ENCODE measurements at places on chromosomes 12 and 14.

DNA sequence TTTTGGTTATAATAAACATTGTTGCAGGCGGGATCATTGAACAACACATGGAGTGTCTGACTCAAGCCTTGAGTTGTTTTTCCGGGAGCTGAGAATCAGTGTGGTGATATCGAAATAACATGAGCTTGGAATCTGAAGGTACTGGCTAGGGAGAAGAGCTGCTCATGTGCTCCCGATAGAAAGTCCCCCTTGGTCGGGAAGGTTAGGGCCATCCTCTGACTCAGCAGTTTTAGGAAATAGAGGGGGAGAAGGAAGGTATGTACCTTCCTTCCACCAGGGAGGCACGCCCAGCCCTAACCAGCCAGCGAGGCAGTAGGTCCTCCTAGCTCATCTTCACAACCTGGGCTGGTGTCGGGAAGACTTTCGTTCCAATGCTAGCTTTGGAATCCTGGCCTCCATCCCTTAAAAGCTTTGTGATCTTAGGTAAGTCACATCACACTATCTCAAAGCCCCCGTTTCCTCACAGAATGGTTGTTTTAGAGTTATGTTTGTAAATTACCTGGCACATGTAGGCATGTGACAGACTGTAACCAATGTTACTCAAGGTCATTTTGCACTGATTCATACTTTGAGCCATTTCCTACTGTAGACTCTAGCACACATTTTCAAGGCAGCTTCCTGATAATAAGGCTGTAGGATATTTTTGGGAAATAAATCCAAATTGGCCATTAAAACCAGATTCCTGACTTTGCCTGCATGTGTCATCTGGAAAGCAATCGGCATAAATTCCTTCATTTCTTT is 1.9 kb upstream of the RAB35 start:
- no peak for DNase-seq

DNA sequence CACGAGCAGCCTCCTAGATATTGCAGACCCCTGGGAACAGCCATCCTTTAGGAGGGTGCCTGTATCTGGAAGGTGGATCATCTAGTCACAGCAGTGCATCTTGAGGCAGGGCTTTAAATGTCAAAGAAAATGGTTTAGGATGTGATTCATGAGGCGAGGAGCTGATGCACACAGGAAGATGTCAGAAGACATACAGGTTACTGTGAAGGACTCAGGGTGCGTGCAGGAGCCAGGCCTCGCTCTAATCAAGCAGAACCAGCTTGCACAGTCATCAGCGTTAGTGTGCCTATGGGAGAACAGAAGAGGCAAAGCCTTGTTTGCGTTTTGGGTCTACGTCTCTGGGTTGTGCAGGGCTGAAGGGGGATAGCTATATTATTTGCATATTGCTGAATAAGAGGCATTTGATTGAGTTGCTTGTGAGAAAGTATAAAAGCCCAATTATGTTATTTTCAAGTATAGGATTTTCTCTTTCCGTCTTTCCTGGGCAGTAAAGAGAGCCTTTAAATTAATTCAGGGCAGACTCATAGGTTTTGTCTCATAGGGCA is 77.3 kb upstream of the RPH3A start:
- DNase-seq: no peak

GRCh38 chr14:38389681-38390080 is 133.8 kb upstream of the CLEC14A start:
- no peak for DNase-seq

GRCh38 chr14:93271111-93271510 is 61.7 kb downstream of the BTBD7 start:
- no peak for DNase-seq

GRCh38 chr12:104420868-104421267 is 35.9 kb upstream of the CHST11 start:
- DNase-seq: no peak

DNA sequence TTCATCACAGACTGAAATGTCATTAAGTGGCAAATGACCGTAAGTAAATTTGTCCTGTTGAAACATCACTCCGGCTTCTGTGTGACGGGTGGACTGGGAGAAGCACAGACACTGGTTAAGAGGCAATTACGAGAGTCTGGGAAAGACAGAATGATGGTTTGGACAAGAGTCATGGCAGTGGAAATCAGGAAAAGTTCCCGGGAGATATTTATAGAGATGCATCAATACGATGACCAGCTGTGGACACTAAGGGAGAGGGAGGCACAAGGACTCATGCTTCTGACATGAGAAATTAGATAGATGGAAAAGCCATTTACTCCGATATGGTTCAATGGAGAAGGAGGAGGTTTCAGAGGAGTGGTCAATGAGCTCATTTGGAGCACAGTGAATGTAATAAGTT is 27.3 kb downstream of the CKAP4 start:
- DNase-seq: no peak

GRCh38 chr14:72519543-72519942 is 374.4 kb downstream of the DPF3 start:
- no peak for DNase-seq

DNA sequence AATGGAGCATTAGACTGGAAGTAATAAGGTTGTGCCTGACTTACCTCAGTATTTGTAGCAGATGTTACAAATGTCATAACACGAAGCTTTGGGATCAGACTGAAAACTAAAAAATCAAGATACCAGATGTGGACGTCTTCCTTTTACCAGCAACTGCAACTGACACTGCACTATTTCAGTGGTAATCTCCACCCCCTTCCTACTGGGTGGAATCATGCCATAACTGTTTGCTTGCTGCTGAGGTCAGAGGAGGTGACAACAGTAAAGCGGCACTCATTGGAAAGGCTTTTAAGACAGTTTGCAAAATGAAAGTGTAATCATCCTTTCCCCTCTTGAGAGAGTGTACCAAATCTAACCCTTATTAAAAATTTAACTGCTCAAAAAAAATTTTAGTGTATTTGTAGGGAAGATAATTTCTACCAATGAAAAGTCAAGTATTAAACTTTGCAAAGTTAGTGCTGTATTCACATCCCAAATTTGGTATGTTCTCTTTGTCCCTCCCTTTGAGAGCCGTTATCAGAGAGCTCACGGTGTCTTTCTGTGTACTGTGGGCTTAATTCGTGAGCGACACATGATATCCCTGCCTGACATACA is 420.7 kb downstream of the NPAS3 start:
- DNase-seq: no peak

DNA sequence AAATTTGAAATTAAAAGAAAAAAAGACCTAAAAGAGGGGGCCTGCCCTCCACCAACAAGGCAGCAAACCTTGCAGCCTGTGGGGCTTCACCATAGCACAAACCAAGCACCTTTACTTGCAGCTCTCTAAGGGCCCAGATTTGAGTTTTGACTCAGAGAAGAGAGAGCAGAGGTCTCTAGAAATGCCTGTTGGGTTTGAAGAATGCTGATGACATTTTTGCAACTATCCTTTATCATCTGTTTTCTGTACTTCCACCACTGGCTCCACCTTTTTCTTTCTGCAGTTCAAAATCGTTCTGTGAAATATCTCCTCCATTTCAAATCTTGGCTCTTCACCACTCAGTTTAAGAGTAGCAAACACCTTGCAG is 83.8 kb upstream of the HMGA2 start:
- no peak for DNase-seq

- DNase-seq: no peak
These were observed 171.8 kb downstream of the DACT1 start for GRCh38 chr14:58809520-58809919.

DNA sequence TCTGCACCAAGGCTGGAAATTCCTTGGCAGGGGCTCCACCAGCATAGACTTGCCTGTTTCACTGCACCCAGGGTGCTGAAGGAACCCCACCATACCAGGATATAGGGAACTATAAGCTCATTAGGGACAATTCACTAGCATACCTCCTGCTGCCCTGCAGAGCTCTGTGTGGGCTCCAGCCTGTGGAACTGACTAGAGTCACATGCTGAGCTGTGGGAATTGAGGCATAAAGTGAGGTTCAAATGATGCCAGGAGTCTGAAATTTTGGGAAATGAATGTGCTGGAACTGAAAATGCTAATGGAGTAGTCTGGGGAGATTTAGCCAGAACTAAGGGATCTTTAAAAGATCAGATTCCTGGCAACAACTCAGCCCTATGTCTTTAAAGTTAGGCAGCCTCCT is 7.3 kb upstream of the EMP1 start:
- DNase-seq: no peak

GRCh38 chr14:28120391-28120790 is 646.2 kb upstream of the FOXG1 start:
- no peak for DNase-seq

DNA sequence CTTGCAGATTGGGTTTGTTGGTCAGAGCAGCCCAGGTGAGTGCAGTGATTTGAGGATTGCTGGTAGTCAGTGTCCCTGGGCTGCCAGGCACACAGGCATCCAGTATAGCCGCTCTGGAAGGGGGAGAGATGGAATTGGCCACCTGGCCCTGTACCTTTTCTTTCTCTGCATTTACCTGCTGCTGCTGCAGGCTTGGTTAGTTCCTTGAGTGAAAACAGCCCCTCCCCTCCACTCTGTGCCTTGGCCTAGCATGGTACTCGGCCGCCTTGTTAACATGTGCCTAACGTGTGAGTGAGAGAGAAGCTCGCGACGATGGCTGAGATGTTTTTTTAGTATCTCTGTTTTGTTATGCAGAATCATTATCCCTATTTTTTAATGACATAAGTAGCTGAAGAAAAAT is 49.3 kb upstream of the AMN start:
- no peak for DNase-seq

- no peak for DNase-seq
These were observed 167.8 kb upstream of the HIF1A start for GRCh38 chr14:61527325-61528100.

GRCh38 chr14:22112004-22112403 is 438.4 kb upstream of the OR4E1 start:
- DNase-seq: peak; percentile 22

- no peak for DNase-seq
These were observed 298.6 kb upstream of the PPFIA2 start for GRCh38 chr12:82057770-82058169.

DNA sequence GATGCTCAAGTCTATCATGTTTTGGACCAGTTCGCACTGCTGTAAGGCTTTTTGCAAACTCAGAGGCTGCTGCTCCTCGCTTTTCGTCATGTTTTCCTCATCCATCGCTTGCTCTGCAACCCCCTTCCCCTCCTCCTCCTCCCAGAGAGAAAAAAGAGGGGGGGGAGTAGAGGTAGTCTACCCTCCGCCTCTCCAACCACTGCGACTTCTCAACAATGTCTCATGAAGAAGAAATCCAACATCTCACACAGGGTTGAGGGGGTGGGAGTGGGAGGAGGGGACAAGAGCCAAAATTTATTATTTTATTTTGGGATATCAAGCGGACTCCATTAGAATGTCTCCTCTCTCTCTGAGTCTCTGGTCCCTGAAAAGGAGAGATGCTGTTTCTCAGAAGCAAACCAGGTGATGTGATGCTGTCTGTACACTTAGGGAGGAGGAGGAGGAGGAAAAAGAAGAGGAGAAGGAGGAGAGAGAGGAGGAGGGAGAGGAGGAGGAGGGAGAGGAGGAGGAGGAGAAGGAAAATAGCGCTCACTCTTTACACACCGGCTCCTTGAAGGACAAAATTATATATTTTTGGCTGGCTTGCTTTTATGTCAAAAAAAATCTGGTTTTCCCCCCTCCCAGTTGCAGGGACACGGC is 520 bp downstream of the KSR2 start:
- no peak for DNase-seq

Measured in effector CD8-positive, alpha-beta T cell (primary cell).